Stimulated activated naive B cell treated with anti-CD40 and anti-IgM and Interleukin-4, amounts not matched to agents 10 μg/mL and 1 μg/mL and 100 μg/mL, for 72 hours (primary cell): ENCODE measurements at places on chromosomes 7 and 10.

- DNase-seq: no peak
These were observed 457.6 kb downstream of the PLXNA4 start for GRCh38 chr7:132118641-132119040.

DNA sequence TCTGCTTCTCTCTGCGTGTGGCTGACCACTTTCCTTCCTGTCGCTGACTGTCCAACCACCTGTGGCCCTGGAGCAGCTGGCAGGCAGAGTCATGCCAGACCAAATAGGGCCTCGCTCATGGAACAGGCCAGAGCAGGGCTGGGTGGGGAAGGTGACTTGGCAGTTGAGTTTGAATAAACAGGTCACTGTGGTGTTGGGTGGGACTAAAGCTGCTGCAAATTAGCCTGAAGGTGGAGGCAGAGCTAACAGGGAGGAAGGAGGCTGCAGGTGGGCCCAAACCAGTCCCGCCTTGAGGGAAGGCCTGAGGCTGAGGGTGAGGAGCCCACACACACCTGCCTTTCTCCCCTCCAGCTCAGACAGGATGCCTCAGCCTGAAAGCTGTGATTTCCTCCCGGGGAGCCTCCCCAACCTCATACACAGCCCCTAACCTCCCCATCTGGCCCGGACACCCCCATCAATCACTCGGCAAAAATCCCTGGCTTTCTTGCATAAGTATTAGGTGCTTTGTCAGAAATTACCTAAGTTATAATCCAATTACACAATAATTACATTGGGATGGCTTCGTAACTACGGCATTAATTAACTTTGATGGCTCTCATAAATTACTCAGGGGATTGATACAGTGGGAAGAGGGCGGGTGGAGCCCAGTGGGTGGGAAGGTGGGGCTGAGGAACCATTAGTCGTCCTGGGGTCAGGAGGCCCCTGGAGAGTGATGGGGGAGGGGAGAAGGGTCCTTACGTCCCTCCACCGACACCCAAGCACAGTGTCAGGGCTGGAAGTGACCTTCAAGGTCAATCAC, 97.7 kb upstream of the PCBD1 start:
- no peak for DNase-seq

DNA sequence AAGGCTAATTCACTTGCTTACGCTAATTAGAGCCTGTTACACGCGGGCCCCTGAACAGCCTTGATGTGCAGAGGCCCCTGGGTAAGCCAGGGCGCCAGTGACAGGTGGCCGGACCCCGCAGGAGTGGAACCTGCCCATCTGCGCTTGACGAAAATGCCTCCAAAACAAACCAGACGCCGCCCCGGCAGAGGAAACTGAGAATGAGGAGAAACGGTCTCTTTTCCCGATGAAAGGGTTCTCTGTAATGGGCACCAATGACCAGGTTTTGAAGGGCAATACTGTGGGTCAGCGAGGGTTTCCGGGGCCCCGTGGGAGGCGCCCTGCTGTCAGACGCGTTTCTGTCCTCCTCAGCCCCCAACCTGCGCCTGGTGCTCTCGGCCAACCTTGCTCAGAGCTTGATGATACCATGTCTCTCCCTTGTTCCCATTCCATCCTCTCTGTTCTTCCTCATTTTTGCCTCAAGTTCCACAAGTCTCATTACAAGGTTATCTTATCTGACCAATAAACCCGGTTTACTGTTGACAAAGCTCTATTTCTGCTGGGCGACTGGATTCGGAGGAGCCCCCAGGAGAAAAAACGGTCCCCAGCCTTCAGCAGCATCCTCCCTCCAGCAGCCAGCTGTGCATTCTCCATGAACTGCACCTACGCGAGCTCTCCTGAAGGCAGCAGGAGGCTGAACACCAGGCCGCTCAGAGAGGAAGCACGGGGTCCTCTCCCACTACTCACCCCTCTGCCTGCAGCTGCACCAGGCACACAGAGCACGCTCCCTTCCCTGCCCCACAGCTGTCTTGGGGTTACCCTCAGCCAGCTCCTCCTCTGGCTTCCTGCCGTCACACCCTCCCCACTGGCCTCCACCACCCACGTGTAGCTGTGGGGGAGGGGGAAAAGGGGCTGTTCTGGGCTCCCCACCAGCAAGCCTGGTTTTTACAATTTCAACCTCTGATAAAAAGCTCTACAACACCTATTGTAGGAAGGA, 202.0 kb downstream of the MAD1L1 start:
- DNase-seq: no peak

DNA sequence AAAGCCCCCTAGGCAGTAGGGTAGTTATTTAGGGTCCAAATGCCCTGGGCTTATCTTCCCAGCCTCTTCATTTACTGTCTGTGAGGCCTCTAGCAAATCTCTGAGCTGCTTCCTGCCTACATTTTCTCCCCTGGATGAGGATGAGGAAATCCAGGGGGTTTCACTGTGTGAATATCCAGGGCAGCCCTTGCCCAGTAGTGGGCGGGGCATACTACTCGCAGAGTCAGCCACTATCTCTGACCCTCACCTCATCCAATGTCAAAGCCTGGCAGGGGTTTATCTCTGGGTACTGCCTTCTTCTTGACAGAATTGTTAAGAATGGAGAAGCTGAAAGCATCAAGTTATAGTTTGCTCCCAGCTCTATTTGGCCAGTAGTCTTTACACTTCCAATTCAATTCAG, 48.9 kb downstream of the CUZD1 start:
- DNase-seq: no peak

DNA sequence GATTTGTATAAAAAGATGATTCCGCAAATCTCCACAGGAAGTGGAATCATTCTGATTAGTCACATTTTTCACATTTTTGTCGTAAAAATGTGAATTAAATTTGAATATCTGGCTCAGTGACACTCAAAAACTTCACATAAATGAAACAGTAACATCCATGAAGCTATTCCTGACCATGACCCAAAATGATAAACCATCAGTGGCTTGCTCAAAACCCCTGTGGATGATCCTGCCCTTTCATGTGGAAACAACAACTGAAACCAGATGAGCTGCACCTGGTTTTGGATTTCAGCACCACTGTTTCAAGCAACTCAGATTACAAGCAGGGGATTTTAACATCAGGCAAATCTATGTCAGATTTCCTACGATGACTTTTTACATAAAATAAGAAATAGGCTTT, 80.3 kb downstream of the AMPH start:
- DNase-seq: no peak

GRCh38 chr10:121919666-121920065, 8.2 kb downstream of the ATE1 start:
- DNase-seq: no peak

GRCh38 chr7:14858410-14858809, 44.1 kb downstream of the DGKB start:
- DNase-seq: no peak
